ENCODE measurements at places on chromosomes 1 and 21. TPM values are rescaled to one million over a fixed set of nuclear protein-coding genes. Genes with fewer than 3 reads are reported as not detected.

GRCh38 chr1:176796583-176796982 lies 333.6 kb downstream of the PAPPA2 start:
- DNase-seq, result no peak

Gene HMGCL
- 33.5 TPM for total RNA-seq

DNA sequence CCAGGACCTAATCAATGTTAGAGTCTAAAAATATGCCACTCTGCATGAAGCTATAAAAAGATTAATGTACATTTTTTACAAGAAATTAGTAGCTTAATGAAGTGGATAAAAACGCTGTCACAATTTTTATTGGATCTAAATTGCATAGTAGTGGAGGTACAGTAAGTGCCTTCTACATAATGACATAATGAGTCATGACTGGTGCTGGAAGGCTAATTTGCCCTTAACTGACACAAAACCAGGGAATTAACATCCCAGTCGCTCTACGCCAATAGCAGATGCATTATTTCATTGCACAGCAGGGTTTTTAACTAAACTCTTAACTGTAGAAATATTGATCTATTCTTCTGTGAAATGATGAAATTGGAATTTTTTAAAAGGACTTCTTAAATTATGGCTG lies 33.3 kb downstream of the RRAGC start:
- no peak for DNase-seq

GRCh38 chr21:32424191-32424535 lies 11.7 kb downstream of the EVA1C start:
- no peak for DNase-seq

- no peak for DNase-seq
Observed at GRCh38 chr1:74481607-74482006, 30.8 kb downstream of the LRRC53 start.

- no peak for DNase-seq
Observed at GRCh38 chr21:46171585-46171984, 12.7 kb downstream of the SPATC1L start.

GRCh38 chr21:46667741-46668380 lies 32.4 kb downstream of the PRMT2 start:
- peak; percentile 39 for DNase-seq

Gene CLDN14
- total RNA-seq, result not detected

GRCh38 chr1:74430342-74430934 lies 82.0 kb downstream of the LRRC53 start:
- DNase-seq, result no peak

Gene OR2L5
- not detected for total RNA-seq
